NCI-H460 (cell line): ENCODE measurements at places on chromosomes 1 and 21. TPM values are rescaled to one million over a fixed set of nuclear protein-coding genes. Genes with fewer than 3 reads are reported as not detected.

DNA sequence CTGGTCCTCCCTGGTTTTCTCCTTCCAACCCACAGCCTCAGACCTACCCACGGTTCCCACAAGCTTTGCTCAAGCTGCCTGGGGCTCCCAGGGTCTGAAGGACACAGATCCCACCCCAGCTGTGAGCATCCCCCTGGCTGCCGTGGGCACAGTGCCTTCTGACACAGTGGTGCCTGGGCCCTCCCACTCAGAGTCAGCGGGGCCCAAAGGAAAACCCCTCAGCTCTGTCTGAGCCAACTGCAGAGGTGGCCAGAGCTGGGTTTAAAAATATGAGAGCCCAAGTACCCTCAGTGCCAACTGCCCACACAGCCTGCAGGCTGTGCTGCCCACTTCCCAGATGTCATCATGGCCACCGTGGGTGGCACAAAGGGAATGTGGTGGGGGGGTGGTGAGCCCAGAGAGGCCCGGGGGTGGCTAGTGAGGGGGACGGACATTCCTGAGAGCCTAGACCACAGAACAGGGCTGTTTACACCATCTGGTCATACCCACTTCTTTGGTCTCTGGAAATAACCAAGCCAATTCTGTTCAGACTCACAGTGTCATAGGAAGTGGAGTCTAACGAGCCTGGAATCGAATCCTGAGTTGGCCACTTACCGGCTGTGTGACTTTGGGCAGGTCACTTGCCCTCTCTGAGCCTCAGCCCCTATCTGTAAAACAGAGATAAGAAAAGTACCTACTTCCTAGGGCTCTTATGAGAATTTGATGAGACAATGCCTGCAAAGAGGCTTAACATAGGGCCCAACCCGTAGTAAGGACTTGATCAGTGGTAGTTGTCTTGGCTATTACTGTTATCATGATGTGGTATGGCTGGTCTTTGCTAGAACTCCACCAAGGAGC, 85.5 kb downstream of the CAMK2N1 start:
- no peak for DNase-seq

- no peak for DNase-seq
Observed at GRCh38 chr21:15164678-15165303, 100.0 kb upstream of the NRIP1 start.

DNA sequence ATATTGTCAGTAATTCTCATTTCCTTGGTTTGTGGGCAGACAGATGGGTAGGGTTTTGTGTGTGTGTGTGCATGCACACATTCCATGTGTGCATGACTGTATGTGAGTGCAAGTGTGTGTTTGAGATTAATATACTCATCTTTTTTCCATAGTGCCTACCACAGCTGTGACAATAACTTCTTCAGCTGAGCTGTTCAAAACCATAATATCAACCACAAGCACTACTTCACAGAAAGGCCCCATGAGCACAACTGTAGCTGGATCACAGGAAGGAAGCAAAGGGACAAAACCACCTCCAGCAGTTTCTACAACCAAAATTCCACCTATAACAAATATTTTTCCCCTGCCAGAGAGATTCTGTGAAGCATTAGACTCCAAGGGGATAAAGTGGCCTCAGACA, 149.3 kb downstream of the ADGRL2 start:
- DNase-seq: no peak

DNA sequence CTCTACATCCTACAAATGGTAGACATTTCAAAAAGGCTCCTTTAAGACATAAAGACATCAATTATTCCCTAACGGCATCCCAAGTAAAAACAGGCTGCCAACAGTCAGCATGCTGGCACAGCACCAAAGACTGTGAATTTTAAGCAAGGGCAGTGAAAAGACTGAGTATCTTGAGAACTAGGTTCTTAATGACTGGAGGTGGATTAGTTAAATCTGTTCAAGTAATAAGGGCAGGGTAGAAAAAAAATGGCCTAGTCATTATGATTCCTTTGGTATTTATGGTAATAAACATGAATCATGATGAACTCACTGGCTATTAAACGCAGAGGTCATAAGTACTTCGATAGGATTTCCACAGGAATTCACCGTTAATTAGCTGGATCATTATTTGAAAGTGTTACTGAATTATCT, 75.2 kb downstream of the KIFAP3 start:
- peak; percentile 20 for DNase-seq

CR2 gene
- 0.17 TPM in 1 of 2 replicates, not detected in the other for total RNA-seq

TMIGD3 gene
- not detected in 2 replicates for total RNA-seq

AQP10 gene
- total RNA-seq: not detected in 2 replicates

DNAH14 gene
- 106 and 108 TPM in 2 replicates for total RNA-seq
